Muscle of arm (tissue), 14 donors: ENCODE measurements at places on chromosomes 7 and 10. TPM values are rescaled to one million over a fixed set of nuclear protein-coding genes. Genes with fewer than 3 reads are reported as not detected.

GRCh38 chr7:8070451-8071180 is 102.0 kb downstream of the GLCCI1 start:
- DNase-seq, result no peak

- DNase-seq, result no peak
Measured at GRCh38 chr10:17005621-17006566, 123.7 kb downstream of the CUBN start.

- DNase-seq, result no peak
Measured at GRCh38 chr7:139763330-139763729, 14.5 kb downstream of the HIPK2 start.

DNA sequence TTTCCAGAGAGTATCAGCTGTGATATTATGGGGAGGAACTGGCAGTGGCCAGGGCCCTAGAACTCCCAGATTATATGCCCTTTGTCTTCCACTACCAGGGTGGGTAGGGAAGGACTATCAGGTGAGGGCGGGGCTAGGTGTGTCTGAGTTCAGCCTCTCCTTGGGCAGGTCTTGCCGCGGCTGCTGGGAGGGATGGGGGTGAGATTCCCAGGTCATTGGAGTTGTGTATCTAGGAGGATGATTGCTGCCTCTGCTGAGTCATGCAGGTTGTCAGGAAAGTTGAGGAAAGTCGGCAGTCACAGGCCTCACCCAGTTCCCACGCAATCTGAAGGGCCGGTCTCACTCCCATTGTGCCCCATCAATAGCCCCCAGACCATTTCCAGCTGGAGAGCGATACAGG is 185.2 kb downstream of the DKK1 start:
- DNase-seq, result no peak

- no peak for DNase-seq
Measured at GRCh38 chr10:122662231-122662630, 37.4 kb downstream of the C10orf120 start.

GRCh38 chr10:25498645-25499044 is 323.8 kb downstream of the GPR158 start:
- no peak for DNase-seq

Gene OR2A12
- polyA plus RNA-seq, result not detected
